Lower leg skin (tissue), 4 donors: ENCODE measurements at places on chromosomes 11 and 22. TPM values are rescaled to one million over a fixed set of nuclear protein-coding genes. Genes with fewer than 3 reads are reported as not detected.

Gene C11orf16
- not detected for total RNA-seq

Gene TRIM48
- not detected for total RNA-seq

DNA sequence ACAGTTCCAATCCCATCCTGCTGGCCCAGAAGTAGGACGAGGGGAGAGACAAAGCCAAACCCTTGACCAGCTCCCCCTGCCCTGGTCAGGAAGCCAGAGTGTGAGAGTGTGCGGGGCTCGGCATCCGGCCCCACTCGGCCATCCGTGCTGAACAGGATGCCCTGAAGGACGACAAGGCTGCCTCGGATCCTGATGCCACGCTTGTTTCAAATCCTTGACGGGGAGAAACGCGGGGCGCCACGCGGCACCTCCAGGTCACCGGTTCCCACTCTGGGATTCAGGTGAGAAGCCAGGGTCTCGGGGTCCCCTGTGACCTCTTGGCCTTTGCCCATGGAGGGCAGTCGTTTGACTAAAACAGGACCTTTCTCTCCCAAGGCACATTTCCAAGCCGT, 167.8 kb downstream of the BRD1 start:
- no peak for DNase-seq

- DNase-seq = peak; percentile 10
Observed at GRCh38 chr11:79237703-79238102, 203.1 kb downstream of the TENM4 start.

DNA sequence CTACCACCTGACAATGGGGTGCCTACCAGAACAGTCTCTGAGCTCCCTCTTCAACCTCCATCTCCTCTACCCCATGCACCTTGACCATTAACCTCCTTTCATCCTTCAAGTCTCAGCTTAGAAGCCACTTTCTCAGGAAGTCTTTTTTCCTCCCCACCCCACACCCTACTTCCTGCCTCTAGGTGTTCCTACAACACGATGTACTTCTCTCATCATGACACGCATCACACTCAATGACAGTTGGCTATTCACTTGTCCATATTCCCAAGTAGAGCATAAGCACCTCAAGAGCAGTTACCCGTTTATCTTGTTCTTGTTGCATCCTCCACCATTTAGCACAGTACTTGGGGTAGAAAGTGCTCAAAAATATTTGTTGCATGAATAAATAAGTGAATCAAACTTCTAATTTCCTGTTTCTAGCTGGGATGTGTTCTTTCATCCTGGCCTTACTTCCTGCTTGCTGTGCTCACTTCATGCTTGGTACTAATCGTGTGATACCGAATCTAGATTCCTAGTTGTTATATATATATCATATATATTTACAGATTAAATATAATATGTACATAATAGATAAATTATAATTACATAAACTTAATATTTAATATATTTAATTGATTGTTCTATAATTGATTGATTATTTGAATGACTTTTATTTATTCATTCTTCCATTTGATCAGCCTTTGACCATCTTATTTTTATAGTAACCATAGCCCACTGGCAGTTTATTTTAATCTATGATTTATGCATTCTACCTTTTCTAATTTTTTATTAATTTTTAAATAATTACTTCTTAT, 177.5 kb upstream of the TMEM45B start:
- no peak for DNase-seq

DNA sequence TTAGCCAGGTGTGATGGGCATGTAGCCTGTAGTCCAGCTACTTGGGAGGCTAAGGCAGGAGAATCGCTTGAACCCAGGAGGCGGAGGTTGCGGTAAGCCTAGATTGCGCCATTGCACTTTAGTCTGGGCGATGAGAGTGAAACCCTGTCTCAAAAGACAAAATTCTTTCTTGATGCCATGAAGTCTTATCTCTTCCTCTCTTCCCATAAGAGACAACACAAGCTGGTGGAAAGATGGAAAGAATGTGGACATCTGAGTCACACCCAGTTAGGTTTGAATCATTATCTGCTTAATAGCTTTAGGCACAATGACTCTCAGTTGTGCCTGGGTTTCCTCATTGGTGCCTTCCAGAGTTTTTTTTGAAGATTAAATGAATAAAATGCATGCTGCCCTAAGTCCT, 35.3 kb downstream of the KREMEN1 start:
- no peak for DNase-seq

DNA sequence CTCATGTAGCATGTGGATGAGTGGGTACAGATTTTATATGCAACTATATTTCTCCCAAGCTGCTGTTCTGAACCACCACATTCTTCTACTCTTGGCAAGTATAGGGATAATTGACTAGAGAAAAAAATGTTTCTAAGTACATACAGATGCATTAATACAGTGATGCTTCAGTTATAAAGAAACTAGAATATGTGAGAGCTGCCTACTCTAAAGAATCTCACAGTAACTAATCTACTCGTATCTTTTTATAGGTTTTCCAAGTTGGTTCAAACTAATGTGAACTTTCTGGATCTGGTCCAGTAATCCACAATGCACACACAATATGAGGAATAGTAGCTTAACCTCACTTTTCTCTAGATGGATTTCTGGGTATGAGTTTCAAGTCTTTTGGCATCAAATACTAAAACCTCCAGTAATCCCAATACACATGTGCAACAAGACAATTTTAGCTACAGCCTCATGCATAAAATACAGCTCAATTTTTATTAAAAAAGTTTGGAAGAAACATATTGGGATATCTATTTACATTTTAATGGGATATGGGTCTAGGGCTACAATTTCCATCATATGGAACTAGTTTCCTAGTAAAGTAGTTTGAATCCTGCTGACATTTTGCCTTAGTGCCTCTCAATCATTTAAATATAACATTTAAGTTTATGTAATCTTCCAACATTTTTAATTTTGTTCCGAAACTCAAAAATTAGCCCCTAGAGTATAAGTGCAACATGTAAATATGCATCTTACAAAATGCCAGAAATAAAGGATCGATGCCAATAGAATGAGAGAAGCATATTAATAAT, 2209.7 kb downstream of the LRRC4C start:
- DNase-seq = no peak
